ENCODE measurements at places on chromosomes 1 and 21.

- DNase-seq = no peak
These were observed 28.4 kb downstream of the CHML start for GRCh38 chr1:241611736-241612135.

- DNase-seq = no peak
These were observed 59.9 kb downstream of the TNN start for GRCh38 chr1:175127565-175127964.

GRCh38 chr1:225654688-225655508 lies 2.0 kb upstream of the ENAH start:
- no peak for DNase-seq

GRCh38 chr1:31717341-31717740 lies 13.5 kb upstream of the COL16A1 start:
- DNase-seq = no peak

DNA sequence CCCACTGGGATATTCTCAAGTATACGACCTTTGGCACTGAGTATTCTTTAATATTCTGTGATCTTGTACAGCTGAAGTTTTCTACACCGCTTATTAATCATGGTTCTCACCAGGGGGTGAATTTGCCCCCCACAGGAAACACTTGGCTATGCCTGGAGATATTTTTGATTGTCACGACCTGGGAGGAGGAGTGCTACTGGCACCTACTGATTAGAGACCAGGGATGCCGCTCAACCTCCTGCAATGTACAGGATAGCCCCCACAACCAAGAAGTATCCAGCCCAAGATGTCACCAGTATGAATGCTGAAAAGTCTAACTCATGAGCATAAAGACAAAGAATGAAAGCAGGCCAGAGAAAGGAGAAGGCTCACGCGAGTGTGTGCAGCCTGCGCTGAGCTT lies 13.7 kb downstream of the REG4 start:
- no peak for DNase-seq

GRCh38 chr1:10628685-10629084 lies 153.9 kb downstream of the PEX14 start:
- DNase-seq = peak; percentile 30

DNA sequence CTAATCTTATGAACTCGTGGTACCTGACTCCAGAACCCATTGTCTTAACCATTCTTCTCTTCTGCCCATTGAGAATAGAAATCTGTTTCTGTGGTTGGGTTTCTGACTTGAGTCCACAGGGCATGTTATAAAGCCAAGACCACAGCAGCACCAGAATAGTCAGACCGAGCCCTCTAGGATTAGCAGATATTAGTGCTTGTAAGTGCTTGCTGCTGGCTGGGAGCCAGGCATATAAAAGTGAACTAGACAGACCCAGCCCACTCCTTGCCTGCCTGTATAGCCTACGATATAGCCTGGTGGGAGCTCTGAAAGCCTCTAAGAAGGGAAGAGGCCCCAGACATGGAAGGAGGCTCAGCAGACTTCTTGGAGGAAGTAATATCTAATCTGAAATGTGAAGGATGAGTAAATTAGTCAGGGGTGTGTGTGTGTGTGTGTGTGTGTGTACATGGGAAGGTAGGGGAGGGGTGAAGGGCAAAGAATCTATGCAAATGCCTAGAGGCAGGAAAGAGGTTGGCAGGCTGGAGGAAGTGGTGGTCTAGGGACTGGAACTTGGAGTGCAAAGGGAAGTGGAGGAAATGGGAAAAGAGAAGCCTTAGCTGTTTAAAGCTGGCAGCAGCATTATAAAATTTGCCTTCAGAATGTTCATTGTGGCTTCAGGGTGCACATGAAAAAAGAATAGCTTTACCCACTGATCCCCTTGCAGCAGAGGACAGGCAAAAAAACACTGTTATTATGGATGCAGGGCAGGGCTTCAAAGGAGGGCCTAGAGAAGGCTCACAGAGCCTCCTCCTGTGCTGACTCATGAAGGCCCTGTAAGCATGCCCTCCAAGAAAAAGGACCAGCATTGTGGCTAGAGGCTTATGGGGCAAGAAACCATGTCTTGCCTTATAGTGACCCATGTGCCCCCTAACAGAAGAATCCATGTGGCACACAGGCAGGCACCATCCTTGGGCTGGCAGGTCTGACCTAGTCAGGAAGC lies 169.2 kb downstream of the LMX1A start:
- DNase-seq = no peak

- DNase-seq = no peak
These were observed 79.9 kb downstream of the OBSCN start for GRCh38 chr1:228287541-228288425.

GRCh38 chr1:42164551-42165420 lies at the start of gene GUCA2A:
Gene GUCA2A, minus strand, starts transcription at chr1:42164745. Its CDS starts 33 bp downstream, at chr1:42164712.
- no peak for DNase-seq

GRCh38 chr1:51648180-51649109 lies 31.6 kb downstream of the OSBPL9 start:
- no peak for DNase-seq

DNA sequence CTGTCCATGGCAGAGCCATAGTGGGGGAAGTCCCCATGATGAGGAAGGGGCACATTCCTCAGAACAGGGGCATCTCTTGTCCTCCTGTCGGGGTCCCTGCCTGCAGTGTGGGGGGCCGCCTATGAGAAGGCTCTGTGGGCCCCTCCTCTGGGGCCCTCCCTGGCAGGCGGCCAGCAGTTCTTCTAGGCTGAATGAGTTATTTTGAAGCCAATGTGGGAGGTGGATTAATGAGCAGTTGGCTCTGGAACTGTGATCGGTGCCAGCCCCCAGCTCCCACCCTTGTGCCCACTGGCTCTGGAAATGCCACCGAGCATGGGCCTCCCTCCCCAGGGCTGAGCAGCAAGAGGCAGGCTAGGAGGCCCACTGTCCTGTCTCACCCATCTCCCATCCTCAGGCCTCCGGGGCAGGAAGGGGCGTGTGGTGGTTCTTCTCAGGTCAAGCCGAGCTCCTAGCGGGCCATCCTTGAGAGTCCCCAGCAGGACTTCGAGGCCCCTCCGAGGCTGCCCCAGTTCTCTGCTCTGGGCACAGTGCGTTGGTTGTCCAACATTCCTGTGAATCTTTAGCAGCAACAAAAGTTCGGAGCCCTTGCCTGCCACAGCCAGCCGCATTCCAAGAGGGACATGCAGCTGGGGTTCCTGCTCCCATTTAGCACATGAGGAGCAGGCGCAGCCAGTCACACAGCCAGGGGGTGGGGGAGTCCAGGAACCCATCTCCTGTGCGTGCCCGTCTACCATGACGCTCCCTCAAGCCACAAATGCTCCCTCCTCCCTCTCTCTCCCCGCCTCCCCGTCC lies 57.2 kb downstream of the EDN2 start:
- DNase-seq = no peak

DNA sequence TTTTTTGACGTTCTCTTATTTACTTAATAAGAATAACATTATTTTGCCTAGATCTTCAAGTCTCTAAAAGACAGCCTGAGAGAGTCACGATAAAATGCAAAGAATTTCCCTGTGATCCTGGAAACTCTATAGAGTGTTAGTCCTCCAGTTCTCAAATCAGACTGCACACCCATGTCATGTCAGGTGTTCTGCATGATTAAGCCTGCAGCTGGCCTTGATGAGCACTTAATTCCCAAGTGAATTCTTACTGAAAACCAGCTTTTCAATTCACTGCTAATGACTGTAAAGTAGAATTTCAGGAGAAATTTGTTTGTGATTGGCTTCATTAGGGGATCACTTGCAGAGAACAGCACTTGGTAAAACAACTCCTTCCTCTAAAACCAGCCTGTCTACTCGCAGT lies 41.9 kb downstream of the CHML start:
- DNase-seq = no peak

- peak; percentile 92 for DNase-seq
These were observed 32.6 kb downstream of the DNTTIP2 start for GRCh38 chr1:93846206-93846991.

Data from left hindlimb (tissue), 1 donor.